Endodermal cell (in vitro differentiated cells): ENCODE measurements at places on chromosomes 2 and 18. TPM values are rescaled to one million over a fixed set of nuclear protein-coding genes. Genes with fewer than 3 reads are reported as not detected.

DNA sequence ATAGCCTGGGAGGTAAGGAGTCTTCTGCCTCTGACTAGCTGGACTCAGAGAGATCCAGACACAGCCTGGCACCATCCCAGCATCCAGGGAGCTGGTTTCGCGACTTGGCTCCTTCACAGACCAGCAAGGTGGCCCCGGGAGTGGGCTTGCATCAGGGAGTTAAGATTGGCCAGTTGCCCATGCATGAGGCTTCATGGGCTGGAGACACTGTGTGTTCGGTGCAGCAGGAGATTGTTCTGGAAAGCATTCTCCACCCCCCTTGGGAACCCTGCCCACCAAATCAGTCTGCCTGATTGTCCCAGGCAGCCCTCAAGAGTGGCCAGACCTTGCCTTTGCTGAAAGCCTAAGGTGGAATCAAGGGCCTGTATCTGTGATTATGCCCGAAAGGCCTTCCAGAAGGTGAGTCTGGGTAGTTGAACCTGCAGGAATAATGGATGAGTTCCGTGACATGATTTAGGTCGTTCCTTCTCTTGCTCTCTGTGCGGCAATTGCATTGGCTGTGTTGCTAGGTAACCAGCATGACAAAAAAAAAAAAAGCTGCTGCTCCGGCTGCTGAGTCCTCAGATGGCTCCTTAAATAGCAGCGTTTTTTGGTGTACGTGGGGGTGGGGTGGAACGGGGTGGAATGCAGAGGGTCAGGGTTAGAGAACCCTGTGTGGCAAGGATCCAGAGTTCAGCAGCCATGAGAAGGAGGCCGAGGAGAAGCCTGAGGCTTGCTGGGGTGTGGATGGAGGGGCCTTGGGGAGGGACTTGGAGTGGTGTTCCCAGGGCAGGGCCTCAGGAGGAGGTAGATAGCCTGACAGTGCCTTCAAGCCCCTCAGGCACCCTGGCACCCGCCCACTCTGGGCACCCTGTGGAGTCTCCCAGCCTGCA is 93.0 kb upstream of the MCFD2 start:
- no peak overlapping the region for H3K4me3 ChIP-seq

GRCh38 chr2:137964066-137964858 is at the start of gene HNMT:
HNMT (plus strand) TSS chr2:137964473; CDS start chr2:137964492, 19 bp downstream.
- peak within 1 kb of the TSS; percentile 78 for H3K4me3 ChIP-seq
- no peaks in the 10 kb centered on the region for H3K36me3 ChIP-seq
- peaks cover 5% of the 10 kb centered on the region for H3K4me1 ChIP-seq
- H3K27ac ChIP-seq, result peak within 1 kb of the TSS; percentile 67
- DNase-seq, result peak; percentile 82
- H3K27me3 ChIP-seq, result no peaks in the 10 kb centered on the region

GRCh38 chr2:84257831-84258230 is 201.2 kb downstream of the SUCLG1 start:
- H3K27me3 ChIP-seq, result no peaks in the 10 kb centered on the region
- H3K4me3 ChIP-seq, result no peak overlapping the region
- no peaks in the 10 kb centered on the region for H3K4me1 ChIP-seq

DNA sequence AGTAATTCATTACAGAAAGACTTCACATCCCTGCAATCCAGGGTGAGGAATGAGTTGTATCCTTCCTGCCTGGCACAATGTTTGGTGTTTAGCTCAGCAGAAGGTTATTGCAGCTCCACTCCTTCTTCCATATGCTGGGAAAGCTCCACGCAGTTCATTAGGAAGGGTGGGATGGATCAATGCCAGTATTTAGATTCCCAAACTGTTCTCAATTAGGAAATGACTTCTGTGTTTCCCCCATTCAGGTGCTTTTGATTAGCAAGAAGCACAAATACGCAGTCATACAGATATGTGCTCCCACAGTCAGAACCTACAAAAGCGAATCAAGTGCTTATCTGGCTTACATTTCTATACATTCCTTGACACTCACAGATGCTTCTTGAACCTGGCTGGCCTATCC is 340.6 kb downstream of the NYAP2 start:
- H3K4me3 ChIP-seq, result no peak overlapping the region
- H3K27ac ChIP-seq, result no peak overlapping the region
- H3K4me1 ChIP-seq, result no peaks in the 10 kb centered on the region
- no peaks in the 10 kb centered on the region for H3K27me3 ChIP-seq
- DNase-seq, result no peak

GRCh38 chr2:225814554-225814953 is 415.0 kb downstream of the NYAP2 start:
- H3K36me3 ChIP-seq, result no peaks in the 10 kb centered on the region
- no peak overlapping the region for H3K27ac ChIP-seq
- H3K4me3 ChIP-seq, result no peak overlapping the region
- no peak for DNase-seq
- H3K4me1 ChIP-seq, result no peaks in the 10 kb centered on the region
- no peaks in the 10 kb centered on the region for H3K27me3 ChIP-seq

DNA sequence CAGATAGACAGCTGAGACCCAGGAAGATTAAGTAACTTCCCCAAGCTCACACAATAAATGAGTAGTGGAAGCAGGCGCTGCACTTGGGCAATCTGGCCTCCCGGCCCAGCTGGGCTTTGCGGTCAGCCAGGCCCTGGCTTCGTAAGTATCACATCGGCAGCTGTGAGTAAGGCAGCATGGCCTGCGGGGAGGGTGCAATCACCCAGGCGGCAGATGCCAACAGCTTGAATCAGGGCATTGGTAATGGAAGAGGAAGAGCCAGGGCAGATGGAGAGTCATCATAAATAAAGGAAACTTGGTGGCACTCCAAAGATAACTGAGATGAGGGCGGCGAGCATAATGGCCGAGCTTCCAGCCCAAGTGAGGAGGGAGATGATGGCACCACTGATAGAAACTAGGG is 217.9 kb upstream of the PID1 start:
- no peaks in the 10 kb centered on the region for H3K4me1 ChIP-seq
- no peak for DNase-seq
- no peak overlapping the region for H3K4me3 ChIP-seq
- H3K27me3 ChIP-seq, result no peaks in the 10 kb centered on the region

DNA sequence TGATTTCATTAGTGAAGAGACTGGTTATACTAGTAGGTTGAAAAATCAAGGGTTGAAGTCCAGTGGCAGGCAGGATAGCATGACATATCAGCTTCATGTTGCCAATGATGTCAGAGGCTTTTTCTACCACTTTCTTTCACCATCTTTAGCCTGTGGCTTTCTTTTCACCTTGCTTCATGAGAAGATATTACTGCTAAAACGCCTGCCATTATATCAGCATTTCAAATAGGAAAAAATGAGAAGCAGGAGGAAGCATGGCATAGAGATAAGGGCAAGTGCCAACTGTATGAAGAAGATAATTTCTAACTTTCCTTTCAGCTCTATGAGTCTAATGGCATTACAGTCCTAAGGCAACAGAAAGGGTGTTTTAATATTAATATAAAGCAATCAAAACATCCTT is 270.2 kb upstream of the SYT4 start:
- H3K4me1 ChIP-seq, result no peaks in the 10 kb centered on the region
- H3K27me3 ChIP-seq, result no peaks in the 10 kb centered on the region
- H3K27ac ChIP-seq, result no peak overlapping the region
- no peak overlapping the region for H3K4me3 ChIP-seq
- no peaks in the 10 kb centered on the region for H3K36me3 ChIP-seq

GRCh38 chr18:75250471-75250821 is 39.8 kb downstream of the TSHZ1 start:
- no peaks in the 10 kb centered on the region for H3K36me3 ChIP-seq
- no peak overlapping the region for H3K27ac ChIP-seq
- no peaks in the 10 kb centered on the region for H3K4me1 ChIP-seq
- H3K27me3 ChIP-seq, result no peaks in the 10 kb centered on the region

GRCh38 chr2:11835403-11835802 is 89.0 kb downstream of the LPIN1 start:
- H3K27me3 ChIP-seq, result no peaks in the 10 kb centered on the region
- H3K4me3 ChIP-seq, result no peak overlapping the region
- H3K4me1 ChIP-seq, result peaks cover 14% of the 10 kb centered on the region
- H3K36me3 ChIP-seq, result no peaks in the 10 kb centered on the region
- no peak for DNase-seq

TMEM163 gene
- total RNA-seq, result 0.21 to 0.24 TPM (median 0.23 TPM) in 3 replicates

CDH20 gene
- total RNA-seq, result 0.11 to 0.16 TPM in 2 of 3 replicates, not detected in the other

ANKRD36C gene
- 32.1 to 35.7 TPM (median 32.2 TPM) in 3 replicates for total RNA-seq

NTSR2 gene
- total RNA-seq, result not detected in 2 replicates

CFC1 gene
- total RNA-seq, result 6.4 and 6.9 TPM in 2 replicates
